Smooth muscle cell of the brain vasculature (primary cell): ENCODE measurements at places on chromosomes 2 and 18.

DNA sequence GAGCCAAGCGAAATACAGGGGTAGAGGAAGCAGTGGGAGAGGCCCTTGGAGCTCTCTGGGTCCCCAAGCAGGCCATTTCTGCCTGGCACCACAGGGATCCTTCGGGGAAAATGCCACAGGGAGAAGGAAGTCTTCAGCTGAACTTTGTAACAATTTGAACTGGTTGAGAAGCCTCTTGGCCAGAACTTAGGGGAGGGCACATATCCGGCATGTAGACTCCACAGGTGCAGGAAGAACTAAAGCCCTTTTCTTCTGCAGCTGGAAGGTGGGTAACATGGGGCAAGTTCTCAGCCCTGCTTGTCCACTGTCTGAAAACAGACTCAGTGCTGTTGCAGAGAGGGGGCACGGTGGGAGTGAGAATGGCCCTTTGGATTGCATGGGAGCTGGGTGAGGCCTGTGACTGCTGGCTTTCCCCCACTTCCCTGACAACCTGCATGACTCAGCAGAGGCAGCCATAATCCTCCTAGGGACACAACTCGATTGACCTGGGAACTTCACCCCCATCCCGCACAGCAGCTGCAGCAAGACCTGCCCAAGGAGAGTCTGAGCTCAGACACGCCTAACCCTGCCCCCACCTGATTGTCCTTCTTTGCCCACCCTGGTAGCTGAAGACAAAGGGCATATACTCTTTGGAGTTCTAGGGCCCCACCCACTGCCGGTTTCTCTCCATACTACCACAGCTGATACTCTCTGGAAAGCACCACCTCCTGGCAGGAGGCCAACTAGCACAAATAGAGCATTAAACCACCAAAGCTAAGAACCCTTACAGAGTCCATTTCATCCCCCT, 101.6 kb upstream of the FAM136A start:
- no peak for DNase-seq

DNA sequence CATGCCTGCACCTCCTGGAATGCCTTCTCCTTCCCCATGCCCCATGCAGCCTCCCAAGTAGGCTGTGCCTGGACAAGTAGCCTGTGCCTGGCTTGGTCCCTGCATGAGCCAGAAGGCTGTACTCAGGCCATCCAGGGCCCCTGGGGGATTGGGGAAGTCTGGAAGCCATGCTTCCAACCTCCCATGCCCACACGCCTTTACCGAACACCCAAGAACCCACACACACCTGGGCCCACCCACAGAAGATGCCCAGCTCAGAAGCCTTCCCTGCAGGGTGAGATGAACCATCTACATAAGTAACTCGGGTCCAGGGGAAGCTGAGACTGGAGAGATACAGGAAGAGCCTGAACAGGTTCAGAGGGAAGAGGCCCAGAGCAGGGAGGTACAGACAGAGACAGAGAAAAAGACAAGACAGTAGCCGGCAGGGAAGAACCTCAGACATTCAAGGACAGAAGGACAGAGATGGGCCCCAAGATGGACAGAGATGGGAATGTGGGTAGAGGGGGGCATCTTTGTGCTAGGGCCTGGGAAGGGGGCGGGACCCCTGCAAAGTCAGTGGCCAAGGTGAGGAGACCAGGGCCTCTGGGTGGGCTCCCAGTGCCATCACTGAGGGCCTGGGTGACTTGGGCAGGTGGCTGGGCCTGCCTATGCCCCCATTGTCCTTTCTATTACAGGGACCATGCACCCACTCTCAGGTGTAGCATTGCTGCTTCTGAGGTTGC, 4.3 kb downstream of the BIN1 start:
- no peak for DNase-seq

DNA sequence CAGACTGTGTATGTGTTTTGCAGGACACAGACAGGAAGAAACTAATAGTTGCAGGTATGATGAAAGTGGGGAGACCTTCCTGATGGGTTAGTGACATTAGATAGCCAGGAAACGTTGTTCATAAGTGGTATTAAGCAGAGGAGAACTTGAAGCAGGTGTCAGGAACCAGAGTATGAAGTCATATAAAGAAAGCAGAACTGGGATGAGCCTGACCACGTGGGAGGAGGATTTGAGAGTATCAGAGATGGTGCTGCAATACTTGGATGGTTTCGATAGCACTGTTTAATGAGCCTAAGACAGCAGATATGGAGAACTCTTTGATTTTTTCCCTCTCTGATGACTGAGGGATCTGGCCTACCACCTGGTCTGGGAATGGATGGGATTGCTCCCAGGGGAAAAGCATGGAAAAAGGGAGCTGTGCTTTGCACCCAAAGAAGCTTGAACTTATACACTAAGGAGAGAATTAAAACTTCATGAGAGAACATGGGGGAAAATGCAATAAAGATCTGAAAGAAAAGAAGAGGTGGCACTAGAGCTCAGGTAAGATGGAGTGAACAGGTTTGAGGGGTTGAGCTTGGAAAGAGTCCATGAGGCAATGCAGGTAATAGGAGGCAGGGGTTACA, 226.0 kb upstream of the LRRTM1 start:
- no peak for DNase-seq

DNA sequence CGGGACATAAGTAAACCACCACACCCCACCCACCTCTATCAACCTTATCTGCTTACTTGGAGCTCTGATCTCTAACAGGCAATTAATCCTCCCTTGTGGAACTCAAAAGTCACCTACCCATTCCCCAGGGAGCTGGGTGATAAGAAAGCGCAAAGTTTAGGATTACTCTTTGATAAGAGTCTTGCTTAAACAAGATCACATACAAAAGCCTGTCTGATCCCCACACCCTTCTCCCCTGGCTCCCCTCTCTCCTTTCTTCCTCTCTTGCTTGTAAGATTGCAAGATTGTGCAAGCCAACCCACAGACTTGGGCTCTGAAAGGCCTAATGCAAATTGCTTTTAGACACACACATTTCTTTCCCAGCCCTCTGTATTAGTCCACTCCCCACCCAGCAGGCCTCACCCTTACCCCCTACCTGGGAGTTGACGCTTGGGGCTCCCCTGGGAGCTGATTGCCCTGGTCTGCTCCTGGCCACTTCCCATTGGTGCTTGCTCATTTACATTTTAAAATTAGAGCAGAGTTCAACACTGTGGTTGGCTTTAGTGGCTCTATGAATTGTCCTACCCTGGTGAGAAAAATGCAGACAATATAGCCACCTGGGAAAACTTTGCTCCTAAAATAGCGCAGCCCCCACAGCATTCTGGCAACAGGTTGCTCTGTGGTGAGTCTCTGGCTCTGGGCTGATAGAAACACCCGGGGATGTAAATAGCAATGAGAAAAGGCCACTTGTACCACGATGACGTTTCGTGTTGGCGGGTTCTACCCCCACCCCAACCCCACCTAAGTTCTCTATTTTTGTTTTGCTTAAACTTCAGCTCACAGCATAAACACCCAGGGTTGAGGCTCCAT, 92.8 kb upstream of the MSH2 start:
- DNase-seq: no peak

DNA sequence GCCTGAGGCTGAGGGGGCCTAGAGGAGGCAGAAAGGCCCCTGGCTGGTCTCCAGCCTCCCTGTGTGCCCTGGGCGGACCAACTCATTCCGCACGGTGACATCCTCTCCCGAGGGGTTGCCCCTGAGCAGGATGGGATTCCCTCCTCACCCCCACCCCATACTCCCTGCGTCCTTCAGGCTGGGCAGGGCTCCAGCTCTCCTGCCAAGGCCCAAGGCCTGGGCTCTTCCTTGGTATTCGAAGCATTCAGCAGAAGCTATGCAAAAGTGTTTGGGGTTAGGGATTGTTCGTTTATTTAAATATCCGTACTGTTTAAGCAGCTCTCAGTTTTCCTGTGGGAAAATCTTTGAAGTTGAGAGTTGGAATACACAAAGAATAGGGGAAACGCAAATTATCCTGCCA, 113.1 kb upstream of the RAB12 start:
- DNase-seq: peak; percentile 17

GRCh38 chr2:45283764-45284620, 274.7 kb upstream of the SIX2 start:
- DNase-seq: peak; percentile 56

- DNase-seq: no peak
Observed at GRCh38 chr2:48712151-48712550, 43.4 kb downstream of the LHCGR start.

- DNase-seq: no peak
Observed at GRCh38 chr2:208369091-208369490, 37.5 kb upstream of the PTH2R start.

DNA sequence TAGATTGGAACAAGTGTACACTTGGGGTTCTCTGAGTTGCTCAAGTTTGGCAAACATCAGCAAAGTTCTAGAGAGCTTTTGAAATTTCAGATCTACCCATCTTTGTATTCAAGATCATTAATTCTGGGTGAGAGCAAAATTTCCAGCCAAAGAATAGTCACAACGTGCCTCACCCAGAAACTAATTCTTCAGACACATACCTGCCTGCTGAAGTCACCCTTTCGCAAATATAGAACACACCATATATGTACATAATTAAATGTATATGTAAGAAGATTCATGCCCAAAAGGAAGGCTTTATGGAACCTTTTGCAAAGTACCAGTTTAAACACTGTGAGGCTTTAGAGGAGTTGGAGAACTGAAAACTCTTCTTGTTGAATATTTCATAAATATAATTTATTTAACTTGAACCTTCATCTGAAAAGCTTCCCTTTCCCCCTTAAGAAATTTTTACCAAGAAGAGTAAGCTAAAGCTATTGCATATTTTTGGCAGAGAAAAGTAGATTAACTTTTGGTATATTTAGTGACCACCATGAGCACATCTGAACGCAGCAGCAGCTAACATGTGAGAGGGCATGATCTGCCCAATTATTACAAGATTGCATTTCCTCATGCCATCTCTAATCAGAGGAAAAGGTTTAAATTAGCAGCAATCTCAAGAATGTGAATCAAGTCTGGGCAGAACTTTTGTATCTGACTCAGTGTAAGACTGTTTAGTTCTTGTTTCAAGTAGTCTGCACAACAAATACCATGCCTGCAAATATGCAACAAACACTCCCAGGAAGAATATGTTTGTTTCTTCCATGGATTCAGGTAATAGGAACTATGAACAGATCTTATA, 8.2 kb downstream of the RND3 start:
- DNase-seq: no peak
